PC-3 (cell line): ENCODE measurements at places on chromosomes 3 and 15.

GRCh38 chr3:147385059-147386012 is 21.0 kb downstream of the ZIC4 start:
- no peak for DNase-seq

GRCh38 chr15:74458473-74458872 is 2.5 kb downstream of the UBL7 start:
- no peak for DNase-seq

- DNase-seq: no peak
Observed at GRCh38 chr3:62183969-62184368, 189.4 kb downstream of the FEZF2 start.

DNA sequence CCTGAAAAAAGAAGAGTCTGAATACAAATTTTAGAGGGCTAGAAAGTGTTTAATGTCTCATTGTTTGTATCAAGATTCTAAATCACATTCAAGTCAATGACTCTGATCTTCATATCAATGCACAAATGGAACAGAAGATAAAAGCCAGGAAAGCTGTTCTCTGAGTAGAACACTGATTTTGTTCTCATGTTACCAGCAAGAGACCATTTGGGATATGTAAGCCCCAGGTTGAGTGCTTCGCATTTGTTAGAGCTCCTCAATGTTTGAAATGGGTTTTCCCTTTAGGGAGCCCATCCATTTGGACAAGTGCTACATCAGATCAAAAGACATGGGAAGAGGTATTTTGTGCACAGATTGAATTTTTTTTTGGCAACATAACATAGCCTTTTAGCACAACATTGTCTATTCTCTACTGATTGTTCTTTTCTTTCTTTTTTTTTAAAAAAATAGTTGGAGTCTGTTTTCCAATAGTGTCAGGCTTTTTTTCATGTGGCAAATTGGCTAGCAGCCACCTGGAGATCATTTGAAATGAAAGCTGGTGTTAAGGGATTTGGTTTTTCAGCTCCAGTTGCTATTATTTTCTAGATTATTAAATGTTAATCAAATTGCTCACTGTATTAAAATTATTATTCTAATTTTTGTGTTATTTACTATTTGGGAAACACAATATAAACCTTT is 74.5 kb upstream of the ZPLD1 start:
- DNase-seq: no peak

DNA sequence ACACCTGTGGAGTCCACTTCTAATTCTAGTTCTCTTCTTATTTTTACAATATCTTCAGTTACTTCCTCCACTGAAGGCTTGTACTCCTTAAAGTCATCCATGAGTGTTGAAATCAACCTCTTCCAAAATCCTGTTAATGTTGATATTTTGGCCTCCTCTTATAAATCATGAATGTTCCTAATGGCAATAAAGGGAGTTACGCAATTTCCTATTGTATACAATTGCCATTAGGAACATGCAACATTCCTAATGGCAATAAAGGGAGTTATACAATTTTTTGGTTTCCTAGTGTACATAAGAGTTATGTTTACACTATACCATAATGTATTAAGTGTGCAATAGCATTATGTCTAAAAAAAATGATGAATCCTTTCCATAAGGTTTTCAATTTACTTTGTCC is 9.2 kb upstream of the TIGIT start:
- DNase-seq: no peak

DNA sequence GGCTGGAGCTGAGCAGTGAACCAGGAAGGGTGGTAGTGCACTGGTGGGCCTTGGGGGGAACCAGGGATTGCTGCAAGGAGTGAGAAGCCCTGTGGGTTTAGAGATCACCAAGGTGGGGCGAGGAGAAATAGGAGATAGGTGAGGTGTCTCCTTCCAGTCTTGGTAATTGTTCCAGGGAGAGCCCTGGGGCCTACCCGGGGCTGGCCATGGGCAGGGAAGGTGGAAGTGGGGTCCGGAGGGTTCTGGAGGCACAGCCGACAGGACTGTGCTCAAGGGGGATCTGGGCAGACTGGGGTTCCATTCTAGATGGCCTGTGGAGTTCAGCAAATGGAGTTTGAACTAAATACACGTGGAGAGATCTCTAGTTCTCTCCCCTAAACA is 4.5 kb downstream of the CHST13 start:
- no peak for DNase-seq

GRCh38 chr3:169158379-169158778 is 505.1 kb downstream of the MECOM start:
- DNase-seq: no peak

DNA sequence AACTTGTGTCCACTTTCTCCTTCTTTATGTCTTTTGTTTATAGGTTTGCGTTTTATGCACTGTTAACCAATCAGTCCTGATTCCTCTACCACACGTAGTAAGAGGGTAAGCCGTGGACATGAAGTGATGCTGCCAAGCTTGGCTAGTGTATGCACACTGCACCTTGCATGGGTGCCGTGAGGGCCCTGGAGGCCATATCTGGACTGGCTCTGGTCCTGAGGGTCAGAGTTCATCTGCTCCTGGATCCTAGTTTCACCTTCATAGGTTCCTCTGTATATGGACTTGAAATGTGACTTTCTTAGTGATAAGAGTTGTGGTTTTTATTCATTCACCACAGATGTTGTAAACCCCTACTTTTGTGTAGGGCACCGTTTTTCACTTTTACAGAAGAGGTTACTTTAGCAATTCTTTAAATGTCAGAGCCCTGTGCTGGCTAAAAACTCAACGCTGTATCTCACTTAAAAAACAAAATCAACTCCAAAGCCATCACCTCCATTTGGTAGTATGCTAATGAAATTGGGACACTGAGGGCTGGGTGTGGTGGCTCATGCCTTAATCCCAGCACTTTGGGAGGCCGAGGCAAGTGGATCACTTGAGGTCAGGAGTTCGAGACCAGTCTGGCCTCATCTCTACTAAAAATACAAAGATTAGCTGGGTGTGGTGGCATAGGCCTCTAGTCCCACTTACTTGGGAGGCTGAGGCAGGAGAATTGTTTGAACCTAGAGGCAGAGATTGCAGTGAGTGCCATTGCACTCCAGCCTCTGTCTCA is 22.9 kb downstream of the SIAH2 start:
- DNase-seq: no peak

- no peak for DNase-seq
Observed at GRCh38 chr3:56655709-56656108, 27.4 kb downstream of the TASOR start.

- no peak for DNase-seq
Observed at GRCh38 chr3:136207489-136208115, 11.5 kb upstream of the MSL2 start.

GRCh38 chr3:63679186-63679585 is 26.7 kb downstream of the SNTN start:
- no peak for DNase-seq
